ENCODE measurements at places on chromosomes 13 and 19. TPM values are rescaled to one million over a fixed set of nuclear protein-coding genes. Genes with fewer than 3 reads are reported as not detected.

Gene RBM42
- total RNA-seq: 87.2 TPM

Gene NUP58
- total RNA-seq: 101 TPM

Gene SHISA2
- not detected for total RNA-seq

Gene RFXAP
- total RNA-seq: 4.4 TPM

Gene FFAR1
- total RNA-seq: not detected

Gene ATXN8OS
- not detected for total RNA-seq

Gene UHRF1
- total RNA-seq: 109 TPM

GRCh38 chr13:87120476-87120875 is 550.7 kb upstream of the SLITRK5 start:
- no peaks in the 10 kb centered on the region for H3K27me3 ChIP-seq
- H3K27ac ChIP-seq: no peak overlapping the region
- no peaks in the 10 kb centered on the region for H3K36me3 ChIP-seq

DNA sequence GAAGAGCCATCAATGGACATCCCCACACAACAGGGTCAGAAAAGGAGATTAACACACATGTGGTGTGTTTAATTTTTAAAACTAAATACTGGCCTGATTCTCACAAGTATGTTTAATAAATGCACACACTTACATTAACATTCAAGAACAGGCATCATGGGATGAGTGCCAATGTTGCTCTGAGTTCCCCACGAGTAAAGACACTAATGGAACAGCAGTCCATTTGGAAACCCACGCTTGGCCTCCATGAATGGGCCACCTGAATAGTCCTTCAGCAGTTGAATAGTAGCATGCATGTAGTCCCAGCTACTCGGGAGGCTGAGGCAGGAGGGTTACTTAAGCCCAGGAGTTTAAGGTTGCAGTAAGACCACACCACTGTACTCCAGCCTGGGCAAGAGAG is 195.2 kb upstream of the IPO5 start:
- H3K27me3 ChIP-seq: no peaks in the 10 kb centered on the region
- DNase-seq: no peak
- no peak overlapping the region for H3K4me3 ChIP-seq
- no peaks in the 10 kb centered on the region for H3K36me3 ChIP-seq
- no peaks in the 10 kb centered on the region for H3K4me1 ChIP-seq

DNA sequence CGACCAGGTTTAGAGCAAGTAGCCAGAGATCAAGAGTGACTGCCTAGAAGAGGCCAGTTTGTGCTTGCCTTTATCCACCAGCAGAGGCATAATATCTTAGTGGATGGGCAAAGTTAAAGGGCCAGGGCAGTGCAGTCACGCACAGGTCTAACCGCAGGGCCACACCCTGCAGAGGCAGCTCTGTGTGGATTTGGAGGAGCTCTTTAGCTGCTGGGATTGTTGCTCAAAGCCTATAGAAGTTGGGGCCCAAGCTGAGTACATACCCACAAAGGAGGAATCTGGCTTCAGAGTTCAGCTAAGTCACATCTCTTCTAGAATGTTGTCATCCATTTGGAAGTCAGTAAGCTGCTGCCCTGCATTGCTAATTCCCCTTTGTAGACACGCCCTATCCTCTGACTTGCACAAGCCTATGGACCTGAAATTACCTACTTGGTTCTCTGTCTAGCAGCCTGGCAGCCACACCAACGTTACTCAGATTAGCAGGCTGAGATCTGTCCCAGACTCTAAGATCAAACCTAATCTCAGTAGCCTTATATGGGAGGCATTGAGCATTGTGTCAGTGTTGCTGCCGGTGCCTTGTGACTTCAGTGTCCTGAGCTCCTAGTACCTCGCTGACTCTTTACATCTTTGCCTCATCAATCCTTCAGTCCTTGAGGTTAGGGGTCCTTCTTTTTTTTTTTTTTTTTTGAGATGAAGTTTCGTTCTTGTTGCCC is 102.9 kb upstream of the STARD13 start:
- DNase-seq: peak; percentile 23
- H3K27ac ChIP-seq: no peak overlapping the region
- peaks cover 17% of the 10 kb centered on the region for H3K4me1 ChIP-seq
- H3K27me3 ChIP-seq: no peaks in the 10 kb centered on the region

Data from HCT116 (cell line).